ENCODE measurements at places on chromosomes 12 and 14. TPM values are rescaled to one million over a fixed set of nuclear protein-coding genes. Genes with fewer than 3 reads are reported as not detected.

Gene LRRK2
- 0.90 TPM for total RNA-seq

Gene PTPRQ
- total RNA-seq = not detected

Gene COA8
- total RNA-seq = 50.6 TPM

Gene CCDC198
- 1.7 TPM for total RNA-seq

Gene SMCO3
- not detected for total RNA-seq

Gene COX14
- 119 TPM for total RNA-seq

Gene OR4E2
- total RNA-seq = not detected

Gene GPR84
- not detected for total RNA-seq

Gene MYF5
- not detected for total RNA-seq

Gene FSCB
- not detected for total RNA-seq

Gene MSI1
- 0.40 TPM for total RNA-seq

Gene ZNF705A
- not detected for total RNA-seq

Gene TIMM9
- total RNA-seq = 51.5 TPM

Gene PZP
- not detected for total RNA-seq

DNA sequence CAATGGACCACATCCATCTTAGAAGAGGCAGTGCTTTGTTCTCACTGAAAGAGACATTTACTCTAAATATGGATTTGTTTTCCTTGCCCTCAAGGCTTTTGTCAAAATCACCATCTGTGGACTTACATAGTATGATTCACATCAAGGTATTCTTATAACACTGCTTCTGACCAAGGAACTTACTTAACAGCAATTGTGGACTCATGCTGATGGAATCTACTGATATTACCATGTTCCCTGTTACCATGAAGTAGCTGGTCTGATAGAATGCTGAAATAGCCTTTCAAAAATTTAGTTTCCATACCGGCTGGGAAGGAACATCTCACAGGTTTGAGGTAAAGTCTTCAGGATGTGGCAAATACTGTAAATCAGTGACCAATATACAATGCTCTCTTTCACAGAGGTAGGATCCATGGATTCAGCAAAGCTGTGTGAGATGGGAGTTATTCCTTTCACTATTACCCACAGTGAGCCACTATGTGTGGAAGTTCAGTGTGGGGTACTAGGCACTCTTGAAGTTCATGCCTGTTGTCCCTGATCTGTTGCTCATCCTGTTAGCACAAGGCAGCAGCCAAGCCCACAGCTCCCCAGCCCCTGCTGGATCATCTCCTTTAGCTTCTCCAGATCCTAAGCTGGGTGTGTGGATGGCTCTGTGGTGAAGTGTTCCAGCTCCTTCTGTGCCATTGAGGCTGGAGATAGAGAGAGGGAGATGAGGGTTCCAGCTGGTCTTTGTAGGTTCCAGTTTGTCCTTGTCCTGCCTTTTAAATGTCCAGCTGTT lies 126.4 kb downstream of the ATP23 start:
- DNase-seq = peak; percentile 24

DNA sequence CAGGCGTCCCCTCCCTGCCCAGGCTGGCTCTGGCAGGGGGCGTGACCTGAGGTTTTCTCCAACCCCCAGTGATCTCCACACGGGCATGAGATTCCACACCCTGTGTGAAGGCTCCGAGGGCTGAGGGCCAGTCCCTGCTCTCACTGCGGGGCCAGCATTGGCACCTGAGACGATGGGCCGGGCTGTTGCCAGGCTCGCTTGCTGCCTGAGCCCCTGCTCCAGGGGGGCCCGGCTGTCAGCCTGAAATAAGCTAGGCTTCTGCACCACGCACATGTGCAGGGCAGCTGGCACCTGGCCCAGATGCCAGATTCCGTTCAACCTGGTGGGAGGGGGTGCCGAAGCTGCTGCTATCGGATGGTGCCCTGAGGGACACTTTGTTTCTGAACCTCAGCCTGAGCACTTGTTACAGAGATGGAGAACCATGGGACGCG lies 196.5 kb upstream of the PRMT8 start:
- no peak for DNase-seq

GRCh38 chr14:52044791-52045522 lies 23.9 kb downstream of the NID2 start:
- peak; percentile 72 for DNase-seq

DNA sequence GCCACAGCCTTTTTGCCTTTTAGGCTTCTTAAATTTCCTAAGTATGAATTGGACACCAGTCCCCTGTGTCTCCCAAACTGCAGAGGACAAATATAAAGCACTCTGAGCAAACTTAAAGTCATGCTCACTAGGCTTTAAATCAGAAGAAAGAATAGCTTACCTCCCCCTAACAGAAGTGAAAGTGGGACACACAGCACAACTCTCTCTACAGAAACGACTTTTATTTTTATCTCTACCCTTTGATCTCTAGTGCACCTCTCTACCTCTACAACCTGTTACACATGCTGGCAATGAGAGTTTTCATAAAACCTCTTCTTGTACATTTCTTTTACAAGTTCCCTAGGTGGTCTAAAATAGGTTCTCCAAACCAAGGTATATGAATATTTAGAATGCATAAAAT lies 19.7 kb downstream of the IAPP start:
- DNase-seq = no peak

DNA sequence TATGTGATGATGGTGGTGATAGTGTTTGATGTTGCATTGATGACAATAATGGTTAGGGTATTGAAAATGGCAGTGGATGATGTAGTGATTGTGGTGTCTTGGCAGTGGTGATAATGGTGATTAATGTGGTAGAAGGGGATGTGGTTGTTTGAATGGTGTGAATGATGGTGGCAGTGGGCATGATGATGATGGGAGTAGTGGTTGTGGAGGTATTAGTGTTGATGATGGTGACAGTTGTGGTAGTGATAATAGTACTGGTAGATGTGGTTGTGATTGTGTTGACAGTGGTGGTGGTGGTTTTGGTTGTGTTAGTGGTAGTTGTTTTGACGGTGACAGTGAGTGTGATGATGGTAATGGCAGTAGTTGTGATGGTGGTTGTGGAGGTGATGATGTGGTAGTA lies 1049.0 kb downstream of the VRK1 start:
- no peak for DNase-seq

- DNase-seq = no peak
Observed at GRCh38 chr14:47300796-47301195, 374.6 kb downstream of the MDGA2 start.

DNA sequence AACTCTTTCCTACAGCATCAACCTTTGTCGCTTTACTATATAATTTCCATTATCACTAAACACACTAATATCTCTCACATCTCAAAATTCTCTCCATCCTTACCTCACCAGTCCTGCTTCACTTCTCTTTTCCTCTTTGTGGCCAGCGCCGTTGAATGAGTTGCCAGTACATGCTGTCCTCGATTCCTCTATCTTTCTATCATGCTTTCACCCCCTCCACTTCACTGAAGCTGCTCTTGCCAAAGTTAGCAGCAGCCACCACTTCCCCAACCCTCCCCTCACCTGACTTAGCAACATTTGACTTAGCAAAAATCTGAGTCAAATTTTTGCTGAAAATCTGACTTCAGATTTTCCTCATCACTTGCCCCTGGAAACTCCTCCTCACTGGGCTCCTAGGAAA lies 210.4 kb downstream of the ANO6 start:
- no peak for DNase-seq

- no peak for DNase-seq
Observed at GRCh38 chr12:96201272-96202227, 7.4 kb downstream of the ELK3 start.

- peak; percentile 40 for DNase-seq
Observed at GRCh38 chr12:100827901-100828520, 33.4 kb downstream of the ANO4 start.

DNA sequence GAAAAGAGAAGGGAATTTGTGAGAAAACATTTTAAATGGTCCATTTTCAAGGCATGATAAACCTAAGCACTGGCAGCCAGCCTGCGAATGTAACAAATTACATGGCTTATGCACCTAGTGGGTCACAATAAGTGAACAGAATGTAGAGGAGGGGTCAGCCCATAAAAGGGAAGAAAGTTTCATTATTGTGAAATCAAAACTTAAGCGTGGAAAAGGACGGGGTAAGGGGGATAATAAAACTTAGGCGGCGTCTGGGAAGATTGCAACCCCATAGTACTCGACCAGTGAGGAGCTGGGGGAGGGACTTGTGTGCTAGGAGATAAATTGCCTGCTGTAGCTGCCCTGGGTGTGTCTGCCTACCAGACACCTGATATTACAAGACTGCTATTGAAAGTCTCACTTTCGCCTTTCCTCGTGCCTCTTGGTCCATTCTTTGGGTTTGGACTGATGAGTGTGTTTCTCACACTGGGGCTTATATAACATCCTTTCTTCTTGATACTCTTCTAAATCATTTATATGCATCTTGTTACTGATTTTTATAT lies 40.6 kb downstream of the ZDHHC17 start:
- DNase-seq = no peak

GRCh38 chr12:11764837-11765236 lies 115.4 kb downstream of the ETV6 start:
- no peak for DNase-seq

- DNase-seq = no peak
Observed at GRCh38 chr12:20523658-20524057, 155.3 kb downstream of the PDE3A start.

- no peak for DNase-seq
Observed at GRCh38 chr12:102570256-102570655, 89.9 kb upstream of the IGF1 start.

DNA sequence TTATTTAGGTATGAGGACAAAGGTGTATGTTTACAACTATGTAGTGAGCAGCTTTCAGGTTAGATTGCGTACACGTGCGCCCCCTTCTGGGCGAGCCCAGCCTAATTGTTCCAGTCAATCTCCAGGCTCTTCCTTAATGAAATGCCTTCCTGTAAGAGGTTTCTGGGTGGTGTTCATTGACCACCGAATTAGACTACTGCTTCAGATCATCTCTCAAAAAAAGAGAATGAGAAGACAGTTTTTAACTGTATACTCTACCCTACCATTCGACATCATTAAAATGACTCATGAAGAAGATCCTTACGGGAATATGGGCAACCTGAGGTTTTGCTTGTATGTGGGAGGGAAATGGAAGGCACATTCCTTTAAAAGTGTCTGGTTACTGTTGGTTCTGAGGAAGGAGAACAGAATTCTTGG lies 2.1 kb downstream of the LUM start:
- peak; percentile 67 for DNase-seq

DNA sequence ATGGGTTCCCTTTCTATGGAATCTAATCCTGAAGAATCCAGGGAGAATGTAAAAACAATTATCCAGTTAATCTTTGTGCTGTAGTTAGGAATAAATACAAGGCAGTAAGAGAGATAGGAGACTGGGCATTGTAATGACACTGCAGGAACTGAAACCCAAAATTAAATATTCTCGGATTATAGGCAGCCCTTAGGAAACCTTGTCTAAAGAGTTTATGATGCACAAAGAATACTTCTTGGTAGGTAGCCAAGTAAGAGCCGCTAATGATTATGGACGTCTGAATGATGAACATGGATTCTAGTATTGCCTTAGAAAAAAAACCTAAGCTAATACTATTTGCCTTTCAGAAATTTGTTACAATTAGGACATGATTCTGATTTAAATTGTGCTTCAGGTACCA lies 165.4 kb upstream of the LRIG3 start:
- no peak for DNase-seq

GRCh38 chr14:54435500-54435981 lies 5.6 kb downstream of the CNIH1 start:
- DNase-seq = peak; percentile 39

DNA sequence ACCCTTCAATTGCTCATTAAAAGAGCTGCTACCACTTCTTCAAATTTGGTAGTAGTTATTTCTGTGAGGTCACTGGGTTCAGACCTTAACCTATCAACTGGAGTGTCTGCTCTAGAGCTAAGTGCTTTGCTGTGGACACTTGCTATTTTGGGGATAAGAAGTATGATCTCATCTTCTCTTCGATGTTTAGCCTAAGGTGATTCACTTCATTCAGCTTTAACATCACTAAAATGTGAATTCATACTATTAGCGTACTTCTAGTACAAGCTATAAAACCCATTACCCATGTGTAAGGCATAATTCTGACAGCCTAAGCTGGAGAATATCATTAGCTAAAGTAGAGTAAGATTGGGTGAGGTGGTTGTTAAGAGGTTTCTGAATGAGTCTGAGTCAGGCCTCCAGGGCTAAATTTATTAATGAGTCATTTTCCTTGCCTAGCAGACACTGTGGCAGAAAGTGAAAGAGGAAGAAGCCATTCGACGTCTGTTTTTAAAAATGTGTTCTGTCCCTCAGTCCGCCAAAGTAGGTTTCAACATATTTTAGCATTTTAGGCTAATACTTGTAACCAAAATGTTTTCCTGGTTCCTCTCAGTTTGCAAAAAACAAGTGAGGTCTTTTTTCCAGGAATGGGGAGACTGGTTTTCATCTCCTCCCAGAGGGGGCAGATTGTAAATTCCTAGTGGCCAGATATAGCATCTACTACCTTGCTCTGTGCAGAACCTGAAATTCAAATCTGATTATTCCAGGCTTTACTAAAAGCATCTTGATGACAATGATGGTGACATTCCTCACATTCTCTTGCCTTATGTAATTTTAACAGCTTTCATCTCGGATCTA lies 103.6 kb downstream of the SSPN start:
- peak; percentile 91 for DNase-seq

- DNase-seq = no peak
Observed at GRCh38 chr12:128810182-128811127, 13.3 kb downstream of the SLC15A4 start.

DNA sequence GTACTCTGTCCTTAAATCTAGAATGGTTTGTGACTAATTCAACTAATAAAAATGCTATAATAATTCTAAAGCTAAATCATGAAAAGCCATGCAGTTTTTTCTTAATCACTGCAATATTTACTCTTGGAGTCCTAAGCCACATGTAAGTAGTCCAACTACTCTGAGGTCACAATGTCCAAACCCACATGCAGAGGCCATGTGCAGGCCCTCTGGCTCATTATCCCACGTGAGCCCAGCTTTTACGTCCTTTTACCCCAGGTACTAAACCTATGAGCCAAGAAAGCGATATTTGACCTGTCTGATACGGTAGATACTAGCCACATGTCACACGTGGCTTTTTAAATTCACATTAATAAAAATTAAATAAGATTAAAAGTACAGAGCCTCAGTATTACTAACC lies 12.5 kb downstream of the TAS2R13 start:
- no peak for DNase-seq

DNA sequence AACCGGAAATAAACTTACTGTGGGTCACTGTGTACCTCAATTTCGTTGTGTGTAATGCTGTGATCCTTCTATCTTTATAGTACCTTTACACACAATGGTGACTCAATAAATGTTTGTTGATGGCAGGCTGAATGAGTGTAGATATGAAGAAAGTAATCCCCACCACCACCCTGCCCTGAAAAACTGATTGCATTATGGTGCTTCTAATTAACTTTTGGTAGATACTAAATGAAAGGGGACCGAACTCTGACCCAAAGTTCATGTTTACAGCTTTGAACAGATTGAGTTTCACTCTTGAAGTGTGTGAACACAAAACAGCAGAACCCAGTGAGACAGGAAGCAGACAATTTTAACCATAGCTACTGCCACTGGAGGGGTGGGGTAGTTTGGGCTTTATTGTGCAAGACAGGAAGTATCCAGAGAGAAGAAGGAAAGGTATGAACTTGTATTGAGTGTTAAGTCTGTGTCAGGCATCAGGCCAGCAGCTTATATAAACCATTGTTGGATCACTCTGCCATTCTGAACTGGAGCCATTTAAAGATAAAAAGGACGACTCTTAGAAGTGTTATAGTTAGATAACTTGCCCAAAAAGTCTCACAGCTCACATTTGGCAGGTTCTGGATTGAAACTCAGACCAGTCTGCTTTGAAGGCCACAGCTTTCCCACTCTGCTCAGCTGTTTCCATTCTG lies 197.0 kb upstream of the AMIGO2 start:
- peak; percentile 84 for DNase-seq
